Activated CD8-positive, alpha-beta T cell treated with anti-CD3 and anti-CD28 coated beads for 36 hours (primary cell): ENCODE measurements at places on chromosomes 1 and 21. TPM values are rescaled to one million over a fixed set of nuclear protein-coding genes. Genes with fewer than 3 reads are reported as not detected.

PPIH gene
- total RNA-seq = 105 TPM

EVA1C gene
- 11.1 TPM for total RNA-seq

SPRR1B gene
- total RNA-seq = not detected

SLC44A3 gene
- total RNA-seq = not detected

TMEM200B gene
- total RNA-seq = 1.0 TPM

CRABP2 gene
- total RNA-seq = 0.78 TPM

SLC26A9 gene
- not detected for total RNA-seq

RNU1-3 gene
- 1,043 TPM for total RNA-seq

PRAMEF17 gene
- total RNA-seq = not detected

EPHA10 gene
- not detected for total RNA-seq

SLC30A10 gene
- not detected for total RNA-seq

KPRP gene
- total RNA-seq = not detected

HMGCL gene
- 46.0 TPM for total RNA-seq

MAP1LC3C gene
- not detected for total RNA-seq

S100B gene
- total RNA-seq = 3.0 TPM

RYR2 gene
- 0.02 TPM for total RNA-seq

CACHD1 gene
- 2.2 TPM for total RNA-seq

TNFRSF4 gene
- total RNA-seq = 142 TPM

NBPF4 gene
- total RNA-seq = not detected

BRWD1 gene
- total RNA-seq = 29.3 TPM

AIRE gene
- not detected for total RNA-seq

CD48 gene
- total RNA-seq = 379 TPM

EPRS1 gene
- total RNA-seq = 200 TPM

RXFP4 gene
- not detected for total RNA-seq

SRGAP2B gene
- 15.7 TPM for total RNA-seq

INSRR gene
- total RNA-seq = 0.47 TPM

SPRR3 gene
- not detected for total RNA-seq

HFM1 gene
- total RNA-seq = 0.47 TPM

TACSTD2 gene
- total RNA-seq = 0.92 TPM

TDRD5 gene
- not detected for total RNA-seq

ZMYND12 gene
- total RNA-seq = 1.4 TPM

BGLAP gene
- total RNA-seq = 2.5 TPM

MTOR gene
- 36.8 TPM for total RNA-seq

KRTAP21-2 gene
- total RNA-seq = not detected

ANGPTL1 gene
- not detected for total RNA-seq

MCOLN2 gene
- 17.8 TPM for total RNA-seq
